ENCODE measurements at places on chromosomes 2 and 18.

GRCh38 chr18:23302851-23303527, 150.1 kb upstream of the RIOK3 start:
- no peak for DNase-seq

DNA sequence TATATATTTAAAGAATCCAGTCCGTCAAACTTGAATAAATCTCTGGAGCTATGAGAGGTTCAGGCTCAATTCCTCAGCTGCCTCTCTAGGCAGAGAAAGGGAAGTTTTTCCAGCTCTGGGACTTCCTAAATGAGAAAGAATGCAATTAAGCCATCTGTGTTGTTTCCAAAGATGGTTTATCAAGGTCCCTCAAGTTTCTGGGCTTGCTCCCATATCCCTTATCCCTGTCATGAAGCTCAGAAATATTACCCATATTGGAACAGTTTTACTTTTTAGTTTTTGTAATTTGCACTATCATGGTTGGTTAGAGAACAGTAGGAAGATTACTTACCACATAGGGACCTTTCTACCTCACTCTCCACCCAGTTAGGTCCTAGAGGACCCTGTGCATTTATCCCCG, 1.4 kb downstream of the CNTNAP5 start:
- DNase-seq, result no peak

DNA sequence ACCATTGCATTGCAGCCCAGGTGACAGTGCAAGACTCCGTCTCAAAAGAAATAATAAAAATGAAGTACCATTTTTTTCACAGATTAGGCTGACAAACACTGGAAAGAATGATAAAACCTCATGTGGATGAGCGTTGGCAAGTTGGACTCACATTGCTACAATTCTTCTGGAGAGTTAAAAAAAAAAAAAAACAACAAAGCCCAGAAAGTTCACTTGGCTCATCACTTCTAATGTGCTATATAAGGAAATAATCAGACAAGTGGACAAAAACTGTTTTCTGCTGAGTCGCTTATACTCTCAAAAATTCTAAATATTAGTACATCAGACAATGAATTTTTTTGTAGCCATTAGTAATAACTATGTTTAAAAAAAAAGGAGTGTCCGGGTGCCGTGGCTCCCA, 38.4 kb downstream of the PKP4 start:
- DNase-seq, result no peak

GRCh38 chr2:121118951-121119350, 166.1 kb downstream of the TFCP2L1 start:
- no peak for DNase-seq

DNA sequence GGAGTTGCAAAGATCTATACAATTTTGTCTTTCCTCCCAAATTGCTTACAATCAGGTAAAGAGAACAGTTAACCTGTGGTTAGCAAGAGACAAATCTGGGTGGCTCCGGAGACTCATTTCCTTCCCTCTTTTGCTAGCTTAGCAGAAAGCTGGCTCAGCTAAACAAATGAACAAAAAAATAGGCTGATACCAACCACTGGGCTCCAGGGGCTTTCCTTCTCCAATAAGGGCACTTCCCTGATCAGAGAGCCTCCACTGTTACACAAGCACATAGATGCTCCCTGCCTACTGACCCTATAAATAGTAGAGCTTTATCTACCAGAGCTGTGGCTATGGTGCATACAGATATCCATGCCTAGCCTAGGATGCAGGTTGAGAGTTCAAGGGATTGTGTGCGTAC, 90.1 kb upstream of the ARL5A start:
- no peak for DNase-seq

- no peak for DNase-seq
Observed at GRCh38 chr2:239376942-239377531, 23.8 kb downstream of the HDAC4 start.

GRCh38 chr2:144914622-144915318, 394.9 kb upstream of the ZEB2 start:
- DNase-seq, result no peak

- DNase-seq, result no peak
Observed at GRCh38 chr18:11096839-11097750, 52.3 kb downstream of the PIEZO2 start.
